Naive thymus-derived CD8-positive, alpha-beta T cell (primary cell): ENCODE measurements at places on chromosomes 3 and 15. TPM values are rescaled to one million over a fixed set of nuclear protein-coding genes. Genes with fewer than 3 reads are reported as not detected.

The ECE2 gene
- total RNA-seq, result not detected

The CYP1A1 gene
- total RNA-seq, result 0.18 TPM

The VIPR1 gene
- total RNA-seq, result 122 TPM

The LMAN1L gene
- 0.57 TPM for total RNA-seq

The ZNF662 gene
- total RNA-seq, result 17.6 TPM

The SV2B gene
- 0.08 TPM for total RNA-seq

The SLC28A1 gene
- not detected for total RNA-seq

The SSUH2 gene
- total RNA-seq, result not detected

The MUC20 gene
- total RNA-seq, result 9.0 TPM

The SUSD5 gene
- not detected for total RNA-seq

The TEX55 gene
- not detected for total RNA-seq

The GOLGA8S gene
- total RNA-seq, result 0.44 TPM

The STRC gene
- 4.2 TPM for total RNA-seq

The GOLGA8N gene
- total RNA-seq, result 12.3 TPM

The JMJD7 gene
- 81.4 TPM for total RNA-seq

The ARPP21 gene
- total RNA-seq, result not detected

The PIERCE2 gene
- not detected for total RNA-seq

The POLQ gene
- total RNA-seq, result 0.23 TPM

The TMEM212 gene
- total RNA-seq, result not detected

The TRPC1 gene
- total RNA-seq, result 5.2 TPM

The MOBP gene
- not detected for total RNA-seq

The SLMAP gene
- 65.8 TPM for total RNA-seq

The GPR15 gene
- total RNA-seq, result 9.1 TPM

The ESYT3 gene
- 0.39 TPM for total RNA-seq

The FRMD4B gene
- 0.26 TPM for total RNA-seq

The MAP3K13 gene
- total RNA-seq, result 11.7 TPM

The HYPK gene
- total RNA-seq, result 27.7 TPM

The PIGZ gene
- total RNA-seq, result 0.13 TPM

The CCR1 gene
- total RNA-seq, result 0.94 TPM

The LDHAL6B gene
- not detected for total RNA-seq

The RETNLB gene
- total RNA-seq, result not detected

The MASP1 gene
- not detected for total RNA-seq

The SLC9C1 gene
- total RNA-seq, result not detected

The MDFIC2 gene
- not detected for total RNA-seq

The PRKCD gene
- total RNA-seq, result 11.8 TPM

The GMPS gene
- 43.1 TPM for total RNA-seq

The ATP8B4 gene
- total RNA-seq, result 0.99 TPM

The PRTG gene
- not detected for total RNA-seq

The MINAR1 gene
- 0.41 TPM for total RNA-seq

The XCR1 gene
- total RNA-seq, result not detected

The FBXL22 gene
- total RNA-seq, result 2.1 TPM

The CD200R1 gene
- 8.8 TPM for total RNA-seq

The TMC3 gene
- total RNA-seq, result not detected

The CHRFAM7A gene
- not detected for total RNA-seq
